ENCODE measurements at places on chromosomes 5 and 9. TPM values are rescaled to one million over a fixed set of nuclear protein-coding genes. Genes with fewer than 3 reads are reported as not detected.

DNA sequence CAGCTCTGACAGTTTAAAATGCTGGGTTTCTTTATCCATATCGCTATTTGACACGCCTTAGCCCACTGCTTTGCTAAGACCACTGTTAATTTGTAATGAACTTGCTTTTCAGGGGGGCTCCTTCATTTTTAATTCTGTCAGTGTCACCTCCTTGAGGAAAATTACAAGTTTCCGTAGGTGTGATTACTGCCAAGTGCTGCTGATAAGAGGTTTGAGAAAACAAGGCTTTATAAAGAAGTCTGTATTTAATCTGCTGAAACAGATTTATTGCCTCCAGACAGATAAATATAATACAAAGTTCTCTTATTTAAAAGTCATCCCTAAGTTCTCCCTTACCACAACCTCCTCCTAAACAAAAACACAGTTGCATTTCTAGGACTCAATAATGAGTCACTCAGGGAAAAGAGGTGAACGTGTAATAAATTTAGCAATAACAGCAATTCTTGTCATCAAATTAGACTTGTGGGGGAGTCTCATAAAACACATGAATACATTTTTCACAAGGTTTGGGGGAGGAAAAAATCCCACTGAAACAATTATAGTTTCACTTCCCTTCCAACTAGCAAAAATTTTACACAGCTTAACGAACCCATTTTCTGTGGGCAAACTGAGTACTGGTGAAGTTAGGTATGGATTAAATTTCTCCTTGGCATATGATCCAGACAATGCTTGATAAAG is 72.8 kb downstream of the MAPKAP1 start:
- H3K4me3 ChIP-seq: no peak overlapping the region
- no peaks in the 10 kb centered on the region for H3K36me3 ChIP-seq
- DNase-seq: no peak
- no peaks in the 10 kb centered on the region for H3K27me3 ChIP-seq

DNA sequence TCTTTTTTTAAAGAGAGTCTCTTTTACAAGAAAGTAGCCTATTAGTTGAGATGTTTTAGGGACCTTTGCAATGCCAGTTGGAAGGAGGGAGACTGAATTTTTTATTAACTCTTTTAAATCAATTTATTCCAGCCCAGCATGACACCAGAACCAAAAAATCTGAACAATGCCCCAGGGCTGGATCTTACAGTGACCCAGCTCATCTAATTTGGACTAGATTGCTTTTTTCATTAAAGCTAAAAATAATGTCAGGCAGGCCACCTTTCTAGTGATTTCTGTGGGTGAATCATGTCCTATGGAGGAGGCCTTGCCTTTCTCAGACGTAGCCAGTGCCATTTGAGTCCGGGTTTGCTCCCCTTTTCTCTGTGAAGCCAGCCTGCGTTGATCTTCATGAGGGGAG is 38.8 kb downstream of the MAP1B start:
- H3K27ac ChIP-seq: no peak overlapping the region
- peaks cover 22% of the 10 kb centered on the region for H3K36me3 ChIP-seq
- peaks cover 19% of the 10 kb centered on the region for H3K4me1 ChIP-seq
- no peak for DNase-seq
- no peak overlapping the region for H3K4me3 ChIP-seq
- no peaks in the 10 kb centered on the region for H3K27me3 ChIP-seq

DNA sequence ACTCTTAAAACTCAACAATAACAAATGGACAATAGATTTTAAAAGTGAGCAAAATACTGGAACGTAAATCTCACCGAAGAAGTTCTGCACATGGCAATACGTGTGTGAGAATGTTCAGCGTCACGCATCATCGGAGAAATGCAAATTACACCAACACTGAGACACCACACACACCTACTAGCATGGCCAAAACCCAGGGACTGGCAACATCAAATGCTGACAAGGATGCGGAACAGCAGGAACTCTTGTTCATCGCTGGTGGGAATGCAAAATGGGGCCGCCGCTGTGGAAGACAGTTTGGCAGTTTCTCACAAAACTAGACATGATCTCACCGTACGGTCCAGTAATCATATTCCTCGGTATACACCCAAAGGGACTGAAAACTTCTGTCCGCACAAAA is 21.6 kb upstream of the CLPTM1L start:
- peaks cover 98% of the 10 kb centered on the region for H3K27me3 ChIP-seq
- no peaks in the 10 kb centered on the region for H3K36me3 ChIP-seq
- no peak for DNase-seq
- no peak overlapping the region for H3K27ac ChIP-seq

GRCh38 chr5:171609806-171610452 is 175.7 kb upstream of the SMIM23 start:
- no peaks in the 10 kb centered on the region for H3K36me3 ChIP-seq
- no peaks in the 10 kb centered on the region for H3K27me3 ChIP-seq
- H3K4me3 ChIP-seq: no peak overlapping the region

DNA sequence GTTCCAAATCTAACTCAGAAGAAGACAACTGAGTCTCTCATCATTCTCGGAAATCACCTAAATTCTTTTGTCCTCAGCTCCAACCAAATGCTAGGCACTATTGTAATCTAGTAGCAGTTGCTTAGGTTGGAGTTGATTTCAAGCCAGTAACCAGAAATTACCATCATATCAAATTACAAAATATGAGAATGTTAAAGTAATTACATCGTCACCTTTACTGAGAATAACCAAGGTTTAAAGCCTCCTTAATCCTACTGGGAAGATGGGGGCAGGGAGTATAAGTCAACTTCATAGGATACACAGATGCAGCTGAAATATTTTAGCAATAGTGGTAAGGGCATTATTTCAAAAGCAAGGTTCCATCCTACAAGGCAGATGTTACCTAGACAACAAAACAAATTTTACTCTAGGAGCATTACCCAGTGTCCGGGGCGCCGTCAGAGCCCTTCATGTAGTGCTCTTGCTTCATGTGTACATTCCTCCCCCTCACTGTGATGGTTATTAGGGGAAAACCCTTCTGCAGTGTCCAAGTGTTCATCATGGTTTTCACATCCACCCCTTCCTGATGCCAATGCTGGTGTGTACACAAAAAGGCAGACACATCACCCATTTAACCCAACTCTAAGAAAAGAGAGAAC is 19.5 kb downstream of the ERAP1 start:
- 0 out of 2 replicates have a peak, but pooled peaks cover 5% of the 10 kb centered on the region for H3K36me3 ChIP-seq
- DNase-seq: no peak
- no peaks in the 10 kb centered on the region for H3K27me3 ChIP-seq
- H3K4me3 ChIP-seq: no peak overlapping the region

RETREG1 gene
- total RNA-seq: 5.6 TPM

CD14 gene
- 0.35 TPM for total RNA-seq

MEIKIN gene
- not detected for total RNA-seq

PKN3 gene
- total RNA-seq: 9.1 TPM

Measured in PC-9 (cell line).